ENCODE measurements at places on chromosomes 16 and 17.

DNA sequence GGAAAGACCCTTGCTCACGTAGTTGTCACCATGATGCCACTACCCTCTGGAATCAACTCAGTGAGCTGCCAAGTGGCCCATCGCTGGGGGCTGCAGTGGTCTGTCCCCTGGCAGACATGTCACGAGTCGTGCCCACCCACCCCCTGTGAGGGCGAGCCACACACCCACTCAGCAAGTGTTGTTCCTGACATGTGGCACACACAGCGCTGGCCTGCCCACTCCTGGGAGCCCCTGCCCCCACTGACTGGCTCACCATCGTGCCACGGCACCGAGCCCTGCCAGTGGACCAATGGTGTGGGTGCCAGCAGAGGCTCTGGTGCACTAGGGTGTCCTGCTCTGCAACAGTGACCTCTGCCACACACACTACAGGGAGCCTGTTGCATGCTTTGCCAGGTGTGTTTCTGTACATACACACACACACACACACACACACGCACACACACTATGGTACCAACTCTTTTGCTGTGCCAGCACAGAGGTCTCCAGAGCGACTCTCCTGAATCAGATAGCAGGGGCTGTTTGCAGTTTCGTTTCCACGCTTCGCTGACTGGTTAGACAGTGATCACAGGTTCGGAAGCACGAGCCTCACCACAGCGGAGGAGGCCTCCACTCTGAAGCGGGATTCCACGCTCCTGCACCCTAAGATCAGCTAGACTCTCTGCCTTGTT, 7.7 kb downstream of the RTN4RL1 start:
- DNase-seq: no peak

GRCh38 chr17:81514739-81515529, 2.3 kb upstream of the ACTG1 start:
- peak; percentile 64 for DNase-seq

- DNase-seq: no peak
These were observed 901 bp upstream of the HEATR6 start for GRCh38 chr17:60079401-60080243.

DNA sequence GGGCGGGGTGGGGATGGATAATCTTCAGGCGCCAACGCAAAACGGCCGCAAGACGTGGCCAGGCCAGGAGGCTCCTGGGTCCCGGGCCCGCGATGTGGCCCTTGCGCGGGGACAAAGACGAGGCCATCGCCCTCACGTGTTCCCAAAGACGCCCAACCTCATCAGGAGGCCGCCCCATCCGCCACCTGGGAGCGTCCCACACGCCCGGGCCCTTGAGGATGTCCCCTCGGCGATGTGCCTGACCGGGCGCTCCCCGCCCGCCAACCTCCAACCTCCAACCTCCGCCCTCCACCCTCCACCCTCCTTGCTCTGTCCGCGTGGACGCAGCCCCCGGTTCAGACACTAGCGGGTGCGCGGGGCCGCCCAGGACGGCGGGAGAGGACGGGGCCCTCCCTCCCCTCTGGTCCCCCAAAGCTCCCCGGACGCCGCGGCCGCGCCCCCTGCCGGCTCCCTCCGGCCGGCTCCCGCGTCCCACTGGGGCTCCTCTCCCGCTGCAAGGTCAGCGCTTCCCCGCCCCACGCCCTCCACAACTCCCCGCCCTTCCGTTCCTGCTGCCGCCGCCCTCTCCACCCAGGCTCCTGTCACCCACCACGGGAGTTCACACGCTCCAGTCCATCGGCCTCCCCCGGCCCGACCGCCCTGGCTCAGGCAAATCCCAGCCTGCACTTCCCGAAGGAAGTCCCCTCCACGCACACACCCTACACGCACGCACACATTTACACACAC, 250.8 kb upstream of the RPL38 start:
- DNase-seq: peak; percentile 9

DNA sequence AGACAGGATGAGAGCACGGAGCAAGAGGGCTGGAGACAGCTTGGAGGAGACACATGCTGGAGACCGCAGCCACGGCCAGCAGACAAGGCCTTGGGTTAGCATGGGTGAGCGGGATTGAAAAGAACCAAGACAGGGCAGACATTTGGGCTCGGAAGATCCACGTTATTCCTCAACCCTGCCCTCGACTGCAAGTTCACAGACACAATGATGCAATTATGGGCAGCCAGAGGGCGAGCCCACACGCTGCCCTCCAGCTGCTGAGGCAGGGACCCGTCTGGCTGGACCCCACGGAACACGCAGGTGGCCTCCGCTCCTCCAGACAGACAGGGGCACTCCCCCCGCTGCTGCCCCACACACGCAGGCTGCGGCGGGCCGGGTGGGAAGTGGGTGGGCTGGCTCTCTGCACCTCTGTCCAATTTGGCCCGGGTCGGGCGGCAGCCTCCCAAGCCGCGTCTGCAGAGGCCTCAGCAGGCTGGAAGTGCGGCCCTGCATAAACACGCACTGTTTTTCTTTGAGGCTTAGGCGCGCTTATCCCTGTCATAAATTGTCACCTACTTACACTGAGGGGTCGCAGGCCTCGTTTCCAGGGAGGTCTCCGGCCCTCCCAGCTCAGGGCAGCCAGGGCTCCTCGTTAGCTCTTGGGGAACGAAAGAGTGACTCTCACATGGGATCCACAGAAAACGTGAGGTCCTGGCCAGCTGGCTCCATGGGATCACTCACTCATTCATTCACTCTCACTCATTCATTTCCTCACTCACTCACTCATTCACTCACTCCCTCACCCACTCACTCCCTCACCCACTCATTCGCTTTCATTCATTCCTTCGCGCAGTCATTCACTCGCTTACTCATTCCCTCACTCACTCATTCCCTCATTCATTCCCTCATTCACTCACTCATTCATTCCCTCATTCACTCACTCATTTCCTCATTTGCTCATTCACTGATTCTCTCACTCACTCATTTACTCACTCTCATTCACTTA, 303.9 kb downstream of the C16orf95 start:
- DNase-seq: no peak

GRCh38 chr17:2025622-2026309, 632 bp upstream of the RTN4RL1 start:
- no peak for DNase-seq

- no peak for DNase-seq
These were observed 12.4 kb downstream of the AMZ2 start for GRCh38 chr17:68260051-68260762.

DNA sequence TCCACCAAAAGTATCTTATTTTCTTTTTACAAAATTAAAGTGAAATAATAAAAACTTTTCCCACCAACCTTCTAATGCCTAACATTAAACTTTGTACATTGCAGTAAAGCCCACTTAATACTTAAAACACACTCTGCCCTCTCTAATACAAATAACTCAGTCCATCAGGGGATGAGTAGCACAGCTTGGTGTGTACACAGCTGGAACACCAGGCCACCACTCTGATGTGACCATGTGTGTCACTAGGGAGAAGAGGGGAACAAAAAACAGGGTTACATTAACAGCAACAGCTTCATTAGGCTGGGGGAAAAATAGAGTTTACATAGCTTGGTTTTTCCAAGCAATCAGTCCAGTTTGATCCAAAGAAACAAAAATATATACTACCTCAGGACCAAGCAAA, 295.0 kb downstream of the CEP112 start:
- DNase-seq: no peak

DNA sequence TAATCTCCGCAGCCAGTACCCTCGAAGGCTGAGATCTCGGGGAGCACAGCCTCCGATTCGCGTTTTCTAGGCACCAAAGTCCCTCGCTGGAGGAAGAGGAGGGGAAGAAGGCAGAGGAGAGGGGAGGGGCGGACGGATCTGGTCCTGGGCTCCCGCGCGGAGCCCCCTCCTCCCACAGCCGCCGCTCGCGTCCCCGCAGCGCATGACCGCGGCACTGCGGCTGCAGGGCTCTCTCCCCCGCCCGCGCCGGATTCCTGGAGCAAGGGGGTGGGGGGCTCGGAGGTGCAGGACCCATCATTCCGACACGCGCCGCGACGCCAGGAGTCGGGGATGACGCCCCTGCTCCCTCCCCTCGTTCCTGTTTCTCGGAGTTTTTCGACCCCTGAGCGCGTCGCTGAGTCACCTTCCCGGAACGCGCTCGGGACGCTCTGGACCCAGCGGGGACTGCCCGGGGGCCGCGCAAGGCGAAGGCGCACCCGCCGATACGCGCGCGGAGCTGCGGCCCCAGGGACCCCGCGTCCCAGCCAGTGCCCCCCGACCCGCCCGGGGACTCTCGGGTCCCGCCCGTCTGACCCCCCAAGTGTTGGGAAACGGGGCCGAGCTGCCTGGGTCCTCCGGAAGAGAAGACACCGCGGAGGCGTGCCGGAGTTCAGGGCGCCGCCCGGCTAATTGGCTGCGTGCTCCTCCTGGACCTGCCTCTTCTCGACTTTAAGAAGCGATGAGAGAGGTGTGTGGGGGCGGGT, 1.4 kb upstream of the SPHK1 start:
- peak; percentile 49 for DNase-seq

GRCh38 chr16:56275801-56276200, 84.5 kb downstream of the GNAO1 start:
- DNase-seq: no peak

- DNase-seq: no peak
These were observed 6.8 kb downstream of the ERAL1 start for GRCh38 chr17:28861393-28862203.

DNA sequence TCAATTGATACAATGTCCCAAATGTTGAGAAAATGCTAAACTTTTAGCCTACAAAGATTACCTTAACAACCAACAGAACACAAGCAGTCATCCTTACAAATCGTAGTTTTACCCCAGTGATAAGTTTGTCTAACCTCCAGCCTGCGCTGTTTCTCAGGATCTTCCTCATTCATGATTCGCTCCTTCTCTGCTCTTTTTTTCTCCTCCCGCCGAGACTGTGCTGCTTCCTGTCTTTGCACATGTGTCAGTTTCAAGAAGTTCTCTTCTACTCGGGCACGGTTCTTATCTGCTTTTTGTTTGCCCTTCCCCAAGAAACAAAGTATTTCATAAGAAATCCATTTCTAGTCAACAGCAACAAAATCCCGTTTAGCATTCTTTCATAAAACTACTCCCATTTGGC, 10.2 kb upstream of the STRADA start:
- DNase-seq: no peak

GRCh38 chr17:45427181-45427835, 5.4 kb downstream of the ARHGAP27 start:
- no peak for DNase-seq
